NCI-H187 treated with DMSO at 0.1 percent for 48 hours (cell line): ENCODE measurements at places on chromosomes 7 and 10.

GRCh38 chr10:128498746-128499145 is 372.5 kb upstream of the MKI67 start:
- DNase-seq = no peak

- no peak for DNase-seq
Observed at GRCh38 chr7:128951296-128951695, 13.6 kb downstream of the IRF5 start.

DNA sequence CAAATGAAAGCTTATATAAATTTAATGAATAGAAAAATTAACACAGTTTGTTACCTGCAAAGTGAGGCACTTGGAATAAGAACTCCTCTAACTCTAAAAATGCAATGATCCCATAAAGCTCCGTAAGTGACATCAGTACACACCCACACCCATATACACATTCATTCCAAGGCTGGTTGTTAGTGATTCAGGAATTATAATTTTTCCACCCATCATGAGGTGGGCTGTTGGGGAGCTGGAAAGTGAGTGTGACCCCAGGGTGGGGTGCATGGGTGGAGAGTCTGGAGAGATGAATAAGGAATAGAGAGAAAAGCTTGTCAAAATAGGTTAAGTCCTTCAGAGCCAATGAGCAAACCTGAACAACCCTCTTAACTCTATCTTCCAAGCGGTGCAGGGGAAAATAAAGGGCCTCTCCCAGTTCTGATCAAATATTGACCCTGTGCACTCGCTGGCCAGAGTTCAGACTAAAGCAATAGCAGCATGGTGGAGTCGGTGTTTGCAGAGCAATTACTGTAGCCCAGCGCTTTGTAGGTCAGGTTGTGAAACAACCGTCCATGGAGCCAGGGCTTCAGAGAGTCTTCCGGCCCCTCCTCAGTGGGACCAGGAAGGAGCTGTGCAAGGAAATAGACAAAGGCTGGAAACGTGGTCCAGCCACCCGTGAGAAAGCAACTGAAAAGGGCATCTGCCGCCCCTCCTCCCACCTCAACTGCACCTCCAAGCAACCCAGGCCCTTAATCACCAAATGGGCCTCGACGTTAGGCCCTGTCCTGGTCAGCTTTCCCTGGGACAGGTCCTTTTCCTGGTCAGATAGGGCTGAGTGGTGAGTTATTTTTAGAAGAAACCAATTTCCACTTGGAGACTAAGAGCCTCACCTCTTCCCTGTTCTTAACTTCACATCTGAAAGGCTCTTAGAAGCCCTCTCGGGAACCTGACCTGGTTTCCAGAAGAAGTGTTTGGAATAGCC is 61.2 kb downstream of the SH3PXD2A start:
- no peak for DNase-seq

DNA sequence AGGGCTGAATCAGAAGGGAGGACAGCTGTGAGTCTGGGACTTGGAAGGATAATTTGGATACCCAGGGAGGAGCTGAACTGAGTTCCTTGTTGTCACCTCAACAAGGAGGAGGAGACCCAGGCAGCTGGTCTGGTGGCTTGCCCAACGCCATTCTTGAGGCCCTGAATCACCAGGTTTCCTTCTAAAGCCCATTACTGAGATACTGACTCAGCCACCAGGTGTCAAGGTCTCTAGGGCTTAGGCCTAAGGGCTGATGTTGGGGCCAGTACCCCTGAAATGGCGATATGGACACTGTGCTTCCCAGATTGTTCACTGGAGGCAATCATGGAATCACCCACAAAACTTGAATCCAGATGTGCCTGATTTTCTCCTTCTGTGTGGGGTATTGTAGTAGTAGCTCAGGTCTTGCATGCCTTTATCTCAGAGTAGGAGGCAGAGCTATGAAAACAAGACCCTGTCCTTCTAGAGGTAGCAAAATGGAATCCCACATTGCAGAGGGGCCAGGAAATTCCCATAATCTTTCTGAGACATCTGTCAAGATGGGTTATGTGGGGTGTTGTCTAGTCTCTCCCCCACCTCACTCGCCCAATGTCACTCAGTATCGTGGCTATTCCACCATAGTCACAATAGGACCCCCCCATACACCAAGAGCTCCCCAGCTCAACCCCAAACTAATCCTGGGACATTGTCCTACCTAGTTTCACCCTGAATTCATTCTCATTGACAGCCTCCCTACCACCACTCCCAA is 1.8 kb upstream of the ATG9B start:
- no peak for DNase-seq

DNA sequence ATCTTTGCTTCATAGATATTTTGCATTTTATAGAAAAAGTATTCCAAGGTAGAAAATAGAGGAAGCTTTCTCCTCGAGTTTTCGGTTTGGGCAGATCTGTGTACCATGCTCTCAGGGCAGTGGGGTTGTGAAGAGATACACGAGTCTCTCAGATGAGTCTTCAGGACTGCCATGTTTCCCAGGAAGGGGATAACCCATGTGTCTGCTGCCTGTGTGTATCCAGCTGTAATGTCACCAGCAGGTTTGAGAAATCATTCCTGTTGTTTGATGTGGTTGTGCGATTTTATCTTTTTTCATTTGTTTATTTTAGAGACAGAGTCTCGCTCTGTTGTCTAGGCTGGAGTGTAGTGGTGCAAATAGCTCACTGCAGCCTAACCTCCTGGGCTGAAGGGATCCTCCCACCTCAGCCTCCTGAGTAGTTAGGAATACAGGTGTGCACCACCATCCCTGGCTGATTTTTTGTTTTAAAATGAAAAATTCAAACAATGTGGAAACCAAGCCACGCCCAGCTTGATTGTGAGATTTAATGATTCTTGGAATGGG is 48.9 kb downstream of the SNX10 start:
- no peak for DNase-seq

- no peak for DNase-seq
Observed at GRCh38 chr10:29663718-29664117, 28.9 kb upstream of the SVIL start.

DNA sequence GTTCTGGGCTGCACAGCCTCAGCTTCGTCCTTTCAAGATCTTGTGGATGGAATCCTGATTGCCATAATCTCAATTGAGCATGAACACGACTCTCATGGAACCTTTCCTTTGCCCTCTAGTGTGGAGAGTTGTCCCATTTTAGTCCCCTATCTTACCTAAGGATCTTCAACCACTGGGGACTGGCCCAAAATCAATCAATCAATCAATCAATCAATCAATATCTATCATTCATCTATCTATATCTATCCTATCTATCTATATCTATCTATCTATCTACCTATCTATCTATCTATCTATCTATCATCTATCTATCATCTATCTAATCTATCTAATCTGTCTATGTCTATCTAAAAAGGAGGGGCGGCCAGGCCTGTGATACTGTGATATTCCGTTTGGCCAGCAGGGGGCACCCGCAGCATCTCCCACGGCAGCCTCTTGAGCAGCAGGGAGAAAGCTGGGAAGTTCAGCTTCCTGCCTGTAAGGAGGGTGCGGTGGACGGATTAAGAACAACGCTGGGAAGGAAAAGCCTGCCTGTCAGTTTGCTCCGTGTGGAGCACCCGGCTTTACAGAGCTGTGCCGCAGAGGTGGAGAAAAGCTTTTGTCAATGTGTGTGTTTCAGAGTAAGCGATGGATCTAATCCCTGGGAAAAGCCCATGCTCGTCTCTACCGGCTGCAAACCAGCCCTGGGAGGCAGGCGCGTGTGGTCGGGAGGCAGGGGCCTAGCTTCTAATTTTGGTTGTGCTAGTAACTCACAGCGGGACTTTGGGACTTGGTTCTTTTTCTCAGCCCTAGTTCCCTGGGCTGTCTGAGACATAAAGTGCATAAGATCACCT is 124.9 kb downstream of the SH2D4B start:
- DNase-seq = no peak

GRCh38 chr7:68720697-68721096 is 877.6 kb upstream of the AUTS2 start:
- DNase-seq = no peak

DNA sequence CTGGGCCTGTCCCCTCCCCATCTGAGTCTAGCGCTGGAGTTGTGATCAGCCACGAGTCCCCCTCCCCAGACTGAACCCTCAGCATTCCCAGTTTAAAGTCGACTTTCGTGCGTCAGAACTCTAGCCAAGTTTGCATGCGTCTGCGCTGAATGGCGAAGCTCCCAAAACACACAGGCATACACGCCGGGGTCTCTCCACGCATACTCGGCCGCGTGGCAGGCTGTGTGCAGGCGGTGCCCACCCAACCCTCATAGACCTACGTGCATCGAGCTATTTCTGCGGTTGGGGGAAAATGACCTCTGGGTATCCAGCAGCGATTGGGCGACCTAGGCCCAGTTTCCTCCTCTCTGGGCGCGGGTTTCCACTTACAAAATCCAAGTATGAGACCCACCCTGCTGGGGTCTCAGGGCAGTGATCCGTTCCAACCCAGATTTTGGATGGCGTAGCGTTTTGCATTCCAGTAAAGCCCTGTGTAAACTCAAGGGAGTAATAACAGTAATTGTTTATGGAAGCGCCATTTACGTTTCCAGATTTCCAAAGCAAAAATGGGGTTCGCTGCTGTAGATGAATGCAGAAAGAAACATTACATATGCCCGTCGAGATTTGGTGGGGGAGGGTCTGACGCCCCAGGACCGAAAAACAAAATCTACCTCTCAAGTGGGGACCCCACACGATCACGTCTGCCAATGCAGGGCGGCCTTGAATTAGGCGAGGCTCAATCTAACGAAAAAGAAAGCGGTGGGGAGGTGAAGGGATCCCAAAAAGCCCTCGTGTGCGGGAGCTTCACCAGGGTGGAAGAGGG is 2.0 kb upstream of the HMX3 start:
- DNase-seq = no peak

GRCh38 chr7:29297194-29297890 is 102.8 kb downstream of the CHN2 start:
- no peak for DNase-seq
